ENCODE measurements at places on chromosomes 5 and 9.

GRCh38 chr5:111720333-111720890 is 36.6 kb downstream of the NREP start:
- no peak for DNase-seq

DNA sequence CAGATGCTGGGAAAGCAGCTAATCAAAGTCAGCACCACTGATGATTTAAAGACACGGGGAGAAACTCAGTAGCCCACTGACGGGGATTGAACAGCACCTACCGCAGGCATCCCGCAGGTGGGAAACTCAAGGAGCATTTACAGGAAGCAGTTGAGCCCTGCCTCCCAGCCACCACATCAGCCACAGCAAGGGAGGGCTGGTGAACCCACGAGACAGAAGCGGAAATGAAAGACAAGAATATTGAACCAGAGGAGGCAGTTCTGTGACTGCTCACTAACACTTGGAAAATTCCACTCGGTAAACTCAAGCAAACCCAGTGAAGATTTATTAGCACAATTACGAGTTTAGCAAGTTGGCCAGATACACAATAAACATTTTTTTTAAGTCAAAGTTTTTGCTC is 10.6 kb upstream of the FAM163B start:
- DNase-seq, result no peak

DNA sequence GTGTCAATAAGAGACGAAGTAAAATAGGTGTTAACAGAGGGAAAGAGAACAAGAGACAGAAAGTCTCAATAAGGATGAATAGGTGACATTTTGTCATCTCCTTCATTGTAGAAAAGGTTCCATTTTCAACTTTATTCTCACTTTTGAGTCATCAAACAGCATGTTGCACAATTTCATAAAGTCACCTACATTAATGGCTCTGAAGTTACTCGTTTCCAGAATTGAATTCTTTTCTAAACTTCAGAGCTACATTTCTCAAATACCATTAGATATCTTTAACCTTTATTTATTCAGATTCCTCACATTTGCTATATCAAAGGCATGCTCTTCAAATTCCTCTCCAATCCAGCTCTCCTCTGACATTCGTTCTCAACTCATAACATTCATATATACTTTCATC is 13.1 kb downstream of the ADAMTS6 start:
- DNase-seq, result no peak

DNA sequence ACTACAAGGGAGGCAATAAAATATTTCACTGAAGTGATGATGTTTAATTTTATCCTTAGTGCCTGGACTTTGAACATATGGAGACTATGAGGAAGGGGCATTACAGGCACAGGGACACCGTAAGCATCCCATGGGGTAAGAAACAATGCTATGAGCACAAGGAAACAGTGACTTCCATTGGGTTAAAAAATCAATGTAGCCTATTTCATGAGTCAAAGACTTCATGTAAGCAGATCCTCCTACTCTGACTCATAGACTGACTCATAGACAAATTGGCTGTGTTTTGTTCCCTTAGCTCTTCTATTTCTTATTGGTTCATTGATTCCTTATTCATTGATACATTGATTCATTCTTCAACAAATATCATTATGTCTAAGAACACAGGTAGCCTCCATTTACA is 351.0 kb downstream of the PRELID2 start:
- no peak for DNase-seq

- DNase-seq, result no peak
Measured at GRCh38 chr9:123091459-123091858, 58.0 kb downstream of the GPR21 start.

- no peak for DNase-seq
Measured at GRCh38 chr5:127665641-127666040, 16.8 kb downstream of the CTXN3 start.

Data from left cardiac atrium (tissue), 4 donors.